ENCODE measurements at places on chromosomes 12 and 14. TPM values are rescaled to one million over a fixed set of nuclear protein-coding genes. Genes with fewer than 3 reads are reported as not detected.

The AQP2 gene
- 0.92 TPM for total RNA-seq

The IRF2BPL gene
- total RNA-seq, result 100 TPM

The CEP170B gene
- total RNA-seq, result 13.9 TPM

The ESRRB gene
- total RNA-seq, result 0.23 TPM

DNA sequence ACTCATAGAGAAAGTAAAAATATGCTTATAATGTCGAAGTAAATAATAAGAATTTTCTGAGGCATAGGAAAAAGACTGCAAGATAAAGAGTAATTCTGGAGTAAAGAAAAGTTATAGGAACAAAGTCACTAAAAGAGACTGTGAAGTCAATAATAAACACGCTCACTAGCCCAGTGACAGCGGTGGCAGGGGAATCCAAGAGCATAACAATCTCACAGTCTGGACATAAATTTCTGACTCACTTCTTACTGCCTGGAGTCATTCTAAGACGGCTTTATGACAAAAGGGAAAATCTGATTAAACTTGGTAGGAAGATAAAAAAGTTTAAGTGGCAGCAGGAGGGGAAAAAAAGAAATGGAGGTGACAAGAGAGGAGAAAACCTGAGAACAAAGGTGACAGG, 56.4 kb upstream of the GRIP1 start:
- no peaks in the 10 kb centered on the region for H3K27me3 ChIP-seq
- no peak overlapping the region for H3K4me3 ChIP-seq
- no peaks in the 10 kb centered on the region for H3K4me1 ChIP-seq

DNA sequence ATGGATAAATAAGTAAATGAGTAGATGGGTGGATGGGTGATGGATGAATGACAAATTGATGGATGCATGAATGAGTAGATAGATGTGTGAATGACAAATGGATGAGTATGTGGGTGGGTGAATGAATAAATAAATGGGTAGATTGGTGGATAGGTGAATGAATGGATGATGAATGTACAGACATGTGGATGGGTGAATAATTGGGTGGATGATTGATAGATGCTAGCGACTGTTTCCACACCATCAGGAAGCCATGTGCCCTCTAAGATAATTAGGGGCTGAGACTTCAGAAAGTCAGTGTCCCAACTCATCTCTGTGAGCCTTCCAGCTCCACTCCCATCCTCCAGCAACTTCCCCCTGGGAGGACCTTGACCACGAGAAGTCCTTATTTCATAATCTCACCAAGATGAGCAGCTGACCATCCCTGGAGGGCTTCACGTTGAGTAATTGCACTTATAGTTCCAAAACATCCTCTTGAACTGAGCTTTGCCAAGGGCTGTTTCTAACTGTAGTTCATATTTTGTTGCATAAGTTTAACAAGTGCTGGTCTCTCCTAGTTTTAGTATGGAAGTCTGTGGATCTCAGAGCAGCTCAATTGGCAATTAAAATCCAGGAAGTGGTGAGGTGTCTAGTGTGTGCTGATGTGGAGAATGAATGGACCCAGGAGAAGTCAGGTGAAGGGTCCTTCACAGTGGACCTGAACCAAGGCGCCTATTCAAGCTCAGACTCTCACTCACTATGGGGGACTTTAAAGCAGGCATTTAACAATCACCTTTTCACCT, 295.7 kb downstream of the ADGRD1 start:
- no peak for DNase-seq
- no peaks in the 10 kb centered on the region for H3K4me1 ChIP-seq
- no peak overlapping the region for H3K4me3 ChIP-seq
- no peaks in the 10 kb centered on the region for H3K36me3 ChIP-seq
- H3K27ac ChIP-seq, result no peak overlapping the region
- peaks cover 7% of the 10 kb centered on the region for H3K27me3 ChIP-seq

All from adrenal gland (tissue), 19 donors.